ENCODE measurements at places on chromosomes 2 and 18.

DNA sequence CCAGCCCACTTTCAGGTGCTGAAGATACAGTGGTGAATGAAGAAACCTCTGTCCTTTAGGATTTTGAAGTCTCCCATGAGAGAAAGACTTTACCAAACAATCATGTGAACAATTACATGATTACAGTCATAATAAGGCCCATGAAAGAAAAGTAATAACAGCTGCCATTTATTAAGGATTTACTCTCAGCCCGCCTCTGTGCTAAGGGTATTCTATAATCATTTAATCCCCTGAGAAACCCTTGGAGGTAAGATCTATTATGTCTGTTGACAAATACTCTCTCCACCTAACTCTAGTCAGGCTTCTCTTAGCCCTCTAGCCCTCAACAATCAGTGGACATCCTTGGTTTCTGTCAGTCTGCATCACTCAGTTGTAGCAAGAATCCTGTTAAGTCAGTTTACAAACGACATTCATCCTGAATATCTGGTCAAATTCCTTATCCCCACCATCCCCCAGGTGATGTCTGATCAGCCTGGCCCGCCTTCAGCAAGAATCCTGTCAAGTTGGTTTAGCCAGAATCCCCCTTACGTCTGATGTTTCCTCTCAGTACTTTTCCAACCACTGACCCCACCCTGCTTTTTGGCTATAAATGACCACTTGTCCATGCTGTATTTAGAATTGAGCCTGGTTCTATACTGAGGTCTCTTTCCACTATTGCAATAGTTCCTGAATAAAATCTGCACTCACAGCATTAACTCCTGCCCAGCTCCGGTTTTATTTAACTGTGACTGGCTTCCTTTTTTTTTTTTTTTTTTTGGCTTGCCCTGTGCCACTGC is 12.2 kb upstream of the SOCS6 start:
- no peak for DNase-seq

- no peak for DNase-seq
Measured at GRCh38 chr18:26575865-26576217, 27.5 kb upstream of the KCTD1 start.

- no peak for DNase-seq
Measured at GRCh38 chr2:6986912-6987361, 69.7 kb downstream of the RNF144A start.

DNA sequence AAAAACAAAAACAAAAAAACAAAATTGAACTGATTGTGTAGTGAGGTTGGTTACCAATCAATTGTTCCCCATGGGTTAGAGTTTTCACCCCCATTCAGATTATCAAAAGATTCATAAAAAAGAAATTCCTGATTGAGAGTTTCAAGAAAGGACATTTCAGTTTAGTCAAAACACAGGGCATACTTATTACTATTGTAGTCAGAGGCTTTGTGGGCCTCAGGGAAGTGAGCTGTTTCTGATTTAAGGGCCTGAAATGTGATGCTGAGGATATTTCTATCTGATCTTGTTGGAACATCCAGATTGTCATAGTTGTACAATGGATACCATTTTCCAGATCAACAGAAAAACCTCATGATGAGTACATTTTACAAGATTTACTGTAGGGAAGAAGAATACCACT is 368.1 kb upstream of the NETO1 start:
- no peak for DNase-seq

GRCh38 chr2:1940679-1941078 is 196.4 kb upstream of the PXDN start:
- no peak for DNase-seq

- no peak for DNase-seq
Measured at GRCh38 chr18:6564950-6565814, 150.5 kb upstream of the L3MBTL4 start.
